ENCODE measurements at places on chromosomes 2 and 18.
A peak's percentile ranks its signal among the peaks of the same experiment; 100 is the strongest.

GRCh38 chr18:75054046-75054445, 154.9 kb downstream of the PTGR3 start:
- no peak for DNase-seq

GRCh38 chr2:112807233-112807807, 23.0 kb upstream of the IL1A start:
- no peak for DNase-seq

- DNase-seq: no peak
Measured at GRCh38 chr2:241359481-241360045, 3.5 kb downstream of the FARP2 start.

DNA sequence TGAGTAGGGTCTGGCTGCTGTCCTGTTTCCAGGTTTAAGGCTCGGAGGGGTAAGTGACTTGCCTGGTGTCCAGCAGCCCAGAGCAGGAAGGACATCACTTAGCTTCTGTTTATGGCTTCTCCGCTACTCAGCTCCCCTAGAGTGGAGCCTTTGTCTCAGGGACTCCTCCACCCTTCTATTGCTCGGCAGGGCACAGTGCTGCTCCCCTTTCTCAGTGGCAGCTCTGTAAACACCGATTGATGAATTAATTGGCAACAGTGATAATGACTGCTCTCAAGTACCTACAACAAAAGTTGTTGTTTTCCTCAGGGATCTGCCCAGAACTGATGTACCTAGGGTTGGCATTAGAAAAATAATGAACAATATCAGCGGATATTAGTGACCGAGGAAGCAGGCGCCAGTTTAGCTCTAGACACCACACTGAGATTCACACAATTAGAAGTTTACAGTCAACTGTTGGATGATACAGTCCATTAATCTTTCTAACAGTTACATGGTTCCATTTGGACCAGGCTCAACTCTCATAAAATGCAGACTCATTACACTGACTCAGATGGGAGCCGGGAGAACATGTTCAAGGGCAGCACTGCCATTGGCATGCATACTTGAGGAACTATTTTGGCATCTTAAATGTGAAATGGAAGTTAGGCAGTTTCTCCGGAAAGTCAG, 265.7 kb downstream of the MTX2 start:
- DNase-seq: no peak

DNA sequence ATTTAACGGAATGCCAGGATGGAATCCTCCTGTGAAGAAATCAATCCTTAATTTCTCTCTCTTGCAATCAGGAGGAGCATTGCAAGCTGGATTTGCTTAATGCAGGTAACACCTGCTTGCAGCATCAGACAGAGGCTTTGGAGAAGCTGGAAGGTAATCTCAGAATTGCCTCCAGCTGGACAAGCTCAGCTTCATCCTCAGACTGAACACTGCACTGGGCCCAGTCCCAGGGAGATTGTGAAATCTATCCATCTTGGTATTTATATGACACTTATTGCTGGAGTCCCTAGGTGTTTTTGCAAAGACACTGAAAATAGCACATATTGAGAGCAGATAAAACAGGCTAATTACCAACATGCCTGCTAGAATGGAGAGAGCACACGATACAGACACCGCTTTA, 179.4 kb upstream of the SESTD1 start:
- no peak for DNase-seq

DNA sequence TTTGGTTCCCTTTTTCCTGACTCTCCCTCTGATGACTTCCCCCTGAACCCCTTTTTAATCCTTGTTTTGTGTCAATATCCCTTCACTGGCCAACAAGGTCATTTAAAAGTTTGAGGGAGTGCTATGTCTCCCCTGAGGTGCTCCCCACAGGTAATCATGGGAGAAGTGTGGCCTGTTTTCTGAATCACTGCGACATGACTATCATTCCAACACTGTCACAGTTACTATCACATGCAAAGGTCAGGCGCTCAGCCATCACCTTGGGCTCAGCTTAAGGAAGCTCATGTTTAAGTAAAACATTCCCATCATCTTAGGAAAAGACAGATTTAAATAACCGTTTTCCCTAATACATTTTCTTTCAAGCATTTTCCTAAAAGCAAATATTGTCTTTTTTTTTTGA, 20.9 kb upstream of the ACAA2 start:
- DNase-seq: no peak

DNA sequence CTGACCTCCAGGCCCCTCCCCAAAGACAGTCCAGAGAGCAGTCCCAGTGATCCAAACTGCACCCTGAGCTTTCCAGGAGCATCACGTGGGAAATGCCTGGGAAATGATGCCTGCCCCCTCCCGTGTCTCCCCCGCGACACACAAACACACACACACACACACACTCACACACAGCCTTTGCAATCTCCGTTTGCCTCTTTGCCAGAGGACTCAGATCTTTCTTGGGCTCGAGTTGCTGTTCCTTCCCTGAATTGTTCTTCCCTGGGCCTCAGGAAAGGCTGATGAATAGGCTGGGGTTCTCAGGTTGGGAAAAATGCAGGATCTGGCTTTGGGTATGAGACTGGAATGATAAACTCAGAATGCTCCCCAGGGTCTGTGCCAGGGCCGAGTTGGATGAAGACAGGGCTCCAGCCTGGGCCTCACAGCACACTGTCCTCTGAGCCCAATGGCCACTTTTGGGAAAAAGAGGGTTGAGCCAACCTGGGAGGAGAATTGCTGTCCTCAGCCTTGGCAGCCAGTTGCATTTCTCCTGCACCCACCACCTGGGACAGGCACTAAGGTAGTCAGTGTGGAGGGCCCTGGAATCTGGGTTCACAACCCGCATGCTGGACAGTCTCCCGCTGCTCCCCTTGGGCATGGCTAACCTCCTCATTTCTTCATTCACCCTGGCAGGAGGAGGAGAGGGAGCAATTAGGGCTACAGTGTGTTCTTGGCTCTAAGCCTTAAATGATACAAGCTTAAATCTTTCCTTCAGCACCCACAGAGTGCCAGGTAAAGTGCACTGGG, 43.9 kb upstream of the ATP6V1B1 start:
- no peak for DNase-seq

DNA sequence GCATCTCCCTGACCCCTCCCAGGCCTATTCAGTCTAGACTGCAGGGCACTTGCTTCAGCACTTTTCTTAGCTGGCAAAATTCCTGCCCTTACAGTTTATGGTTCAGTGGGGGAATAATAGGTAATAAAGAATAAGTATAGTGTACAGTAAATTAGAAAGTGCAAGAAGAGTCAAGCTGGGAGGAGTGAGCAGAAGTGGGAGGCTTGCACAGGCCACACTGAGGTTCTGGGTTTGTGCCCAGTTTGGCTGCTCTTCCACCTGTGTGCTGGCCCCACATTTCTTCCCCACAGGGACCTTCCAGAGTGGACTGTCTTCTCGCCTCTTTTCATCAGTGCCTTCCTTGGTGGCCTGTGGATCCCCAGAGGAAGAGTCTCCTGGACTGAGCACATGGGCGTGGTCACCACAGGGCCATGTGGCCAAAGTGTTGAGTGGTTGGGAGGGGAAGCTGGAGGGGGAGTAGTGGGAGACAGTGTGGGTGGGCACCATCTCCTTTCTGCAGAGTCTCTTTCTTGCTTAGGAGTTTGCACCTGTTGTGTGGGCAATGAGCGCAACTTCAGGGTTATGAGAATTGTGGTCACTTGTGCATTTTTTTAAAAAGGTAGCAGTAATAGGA, 128.6 kb upstream of the ZSWIM2 start:
- DNase-seq: no peak

- peak; percentile 28 for DNase-seq
Measured at GRCh38 chr2:85089585-85089984, 43.6 kb upstream of the TCF7L1 start.

- no peak for DNase-seq
Measured at GRCh38 chr18:7958081-7958896, 391.2 kb downstream of the PTPRM start.
